NCI-H82 (cell line): ENCODE measurements at places on chromosomes 12 and 14.

DNA sequence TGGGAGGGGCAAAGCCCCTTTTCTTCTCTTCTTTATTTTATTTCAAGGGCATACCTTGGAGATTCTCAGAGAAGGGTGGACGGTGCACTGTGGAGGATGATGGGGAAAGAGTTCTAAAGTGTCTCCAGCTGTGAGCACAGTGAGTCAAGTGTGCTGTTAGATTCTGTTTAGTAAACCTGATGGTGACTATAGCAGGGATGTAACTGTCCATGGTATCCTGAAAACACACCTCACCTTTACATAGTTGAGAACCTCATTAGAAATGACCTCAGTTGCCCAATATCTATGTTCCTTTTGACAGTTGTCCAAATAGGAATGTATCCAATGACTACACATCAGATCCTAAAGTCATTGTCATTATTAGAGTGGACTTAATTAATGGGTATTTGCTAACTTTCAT is 38.0 kb downstream of the CNTN1 start:
- no peak for DNase-seq

- DNase-seq = no peak
These were observed 15.7 kb downstream of the PLEKHG7 start for GRCh38 chr12:92718483-92718990.

DNA sequence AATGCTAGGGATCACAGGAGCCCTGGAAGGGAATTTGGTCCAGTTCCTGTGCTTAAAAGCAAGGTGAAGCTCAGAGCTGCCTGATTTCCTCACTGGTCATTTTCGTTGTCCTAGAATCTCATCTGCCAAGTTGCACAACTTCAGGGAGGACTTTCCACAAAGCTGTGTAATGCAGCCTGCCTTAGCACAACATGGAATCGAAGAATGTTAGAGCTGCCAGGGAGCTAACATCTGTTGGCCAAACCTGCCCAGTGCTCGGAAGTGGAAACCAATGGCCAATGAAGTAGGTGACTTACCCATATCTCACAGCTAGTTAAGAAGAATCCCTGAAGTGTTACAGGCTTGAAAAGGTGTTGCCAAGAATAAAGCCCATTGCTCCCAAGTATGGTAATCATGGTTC is 79.9 kb upstream of the SSTR1 start:
- no peak for DNase-seq

DNA sequence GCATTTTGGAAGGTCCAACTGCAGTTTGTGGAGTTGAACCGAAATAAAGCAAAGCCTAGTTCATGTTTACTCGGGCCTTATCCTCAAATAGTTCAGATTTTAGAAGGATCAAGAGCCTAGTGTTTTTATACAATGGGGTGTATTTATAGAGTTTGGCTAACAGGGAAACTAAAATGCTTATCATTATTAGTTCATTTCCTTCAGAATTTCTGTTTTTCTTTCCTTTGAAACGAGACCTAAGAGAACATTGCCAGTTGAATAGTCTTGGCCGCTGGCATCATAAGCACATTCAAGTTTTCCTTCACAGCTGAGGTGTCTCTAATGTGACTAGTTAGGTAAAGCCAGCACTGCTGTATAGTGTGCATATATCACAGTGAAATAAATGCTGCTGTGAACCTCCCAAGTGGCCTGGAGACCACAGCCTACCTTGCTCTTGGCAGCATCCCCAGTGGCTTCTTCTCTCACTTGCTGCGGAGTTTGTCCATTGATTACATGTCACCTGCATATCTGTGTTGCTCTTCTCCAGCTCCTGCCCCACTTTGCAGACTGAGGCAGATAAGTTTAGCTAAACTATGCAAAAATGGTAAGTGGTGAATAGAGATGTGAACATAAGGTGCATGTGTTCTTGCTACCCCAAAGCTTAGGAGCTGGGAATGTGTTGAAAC is 88.8 kb downstream of the ANO6 start:
- no peak for DNase-seq

- DNase-seq = peak; percentile 94
These were observed 34.8 kb downstream of the FBXO21 start for GRCh38 chr12:117155278-117156060.
